BJ (cell line): ENCODE measurements at places on chromosomes 11 and 22. TPM values are rescaled to one million over a fixed set of nuclear protein-coding genes. Genes with fewer than 3 reads are reported as not detected.

GRCh38 chr11:93895106-93895862 lies 44.9 kb upstream of the VSTM5 start:
- DNase-seq, result peak; percentile 53

DNA sequence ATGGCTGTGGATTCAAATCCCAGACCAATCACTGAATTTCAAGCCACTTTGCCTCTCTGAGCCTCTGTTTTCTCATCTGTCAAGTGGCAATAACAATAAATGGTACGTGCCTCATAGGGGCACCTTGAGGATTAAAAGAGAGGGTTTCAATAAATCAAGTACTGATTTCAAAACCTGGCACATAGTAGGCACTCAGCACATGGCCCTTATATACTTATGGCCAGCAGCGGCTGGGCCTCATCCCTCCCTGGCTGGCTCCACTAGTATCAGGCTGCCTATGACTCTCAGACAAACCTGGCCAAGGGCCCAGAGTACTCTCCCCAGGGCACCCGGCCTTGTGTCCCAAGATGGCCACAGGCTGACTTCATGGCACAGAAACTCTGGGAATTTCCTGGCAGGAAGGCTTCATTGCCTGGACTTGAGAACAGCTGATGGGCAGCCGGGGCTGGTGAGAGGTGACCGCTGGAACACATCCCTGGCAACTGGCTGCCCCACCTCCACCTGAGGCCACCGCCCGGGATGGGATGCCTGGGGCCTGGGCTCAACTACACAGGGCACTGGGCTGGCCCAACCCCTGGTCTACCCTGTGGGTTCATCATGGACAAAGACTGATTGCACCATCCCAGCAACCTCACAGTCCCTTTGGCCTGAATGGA lies 3.4 kb downstream of the FADS3 start:
- DNase-seq, result peak; percentile 72

- no peak for DNase-seq
Observed at GRCh38 chr11:44270403-44271273, 39.3 kb downstream of the ALX4 start.

DNA sequence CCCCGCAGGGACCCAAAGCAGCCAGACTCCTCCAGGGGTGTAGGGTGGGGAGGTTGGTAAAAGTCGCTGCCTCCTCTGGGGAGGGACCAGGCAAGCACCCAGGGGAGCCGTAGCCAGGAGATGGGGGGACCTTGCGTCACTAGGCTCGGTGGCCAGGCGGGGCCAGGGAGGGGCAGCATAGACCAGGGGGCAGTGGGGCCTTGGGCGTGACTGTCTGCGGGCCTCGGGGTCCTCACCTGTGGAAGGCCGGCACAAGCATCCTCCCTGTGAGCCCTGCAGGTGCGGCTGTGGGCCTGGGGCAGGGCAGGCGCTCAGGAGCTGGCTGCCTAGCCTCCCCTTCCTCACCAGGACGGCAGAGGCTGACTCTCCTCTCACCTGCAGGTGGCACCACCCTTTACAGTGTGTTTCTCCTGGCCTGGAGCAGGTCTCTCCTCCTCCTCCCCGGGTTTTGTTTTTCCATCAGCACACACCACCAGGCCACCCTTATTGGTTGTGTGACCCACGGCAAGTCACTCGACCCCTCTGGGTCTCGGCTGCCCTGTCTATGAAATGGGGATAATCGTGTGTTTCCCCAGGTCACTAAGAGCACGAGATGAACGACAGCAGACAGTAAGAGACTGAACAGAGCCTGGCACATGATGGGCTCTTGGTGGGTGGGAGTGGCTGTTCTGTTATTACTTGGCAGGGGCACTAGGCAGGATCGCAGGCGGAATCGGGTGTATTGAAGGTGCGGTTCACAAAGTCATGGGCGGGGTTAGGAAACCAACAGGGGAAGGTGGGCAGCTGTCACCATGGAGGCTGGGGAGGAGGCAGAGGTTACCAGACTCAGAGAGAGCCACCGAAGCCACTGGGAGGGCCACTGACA lies 52.7 kb downstream of the FLRT1 start:
- DNase-seq, result no peak

DNA sequence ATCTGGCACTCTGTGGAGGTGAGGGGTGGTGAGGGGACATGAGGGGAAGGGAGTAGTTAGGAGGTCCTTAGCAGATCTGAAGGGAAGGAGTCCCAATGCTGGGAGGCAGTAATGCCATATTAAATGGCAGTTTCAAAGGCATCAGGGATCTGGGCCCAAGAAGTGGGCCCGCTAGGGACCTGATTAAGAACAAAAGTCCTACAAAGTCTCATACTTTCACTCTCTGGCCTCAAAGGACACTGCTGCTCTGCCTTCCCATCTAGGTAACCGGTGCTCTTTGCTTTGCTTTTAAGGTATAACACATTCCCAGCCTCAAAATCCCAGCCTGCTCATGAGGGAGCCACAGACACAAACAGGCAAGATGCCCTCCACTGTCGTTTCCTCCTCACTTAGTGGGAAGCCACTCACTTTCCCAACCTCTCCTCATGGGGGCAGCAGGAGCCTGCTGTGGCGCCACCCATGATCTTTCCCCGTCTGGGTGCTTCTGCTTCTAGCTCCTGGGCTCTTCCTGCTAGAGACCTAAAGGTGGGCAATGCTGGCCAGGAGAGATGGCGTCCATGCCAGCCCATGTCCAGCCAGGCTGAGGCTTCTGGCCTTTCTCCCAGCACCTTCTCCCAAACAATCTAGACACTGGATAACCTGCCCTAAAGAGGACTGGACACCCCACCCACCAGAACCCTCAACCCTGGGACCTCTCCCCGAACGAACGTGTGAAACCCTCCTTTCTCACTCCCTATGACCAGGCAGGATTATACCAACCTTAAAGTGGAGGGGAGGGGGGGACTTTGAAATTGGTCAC lies 68.3 kb downstream of the PLEKHA7 start:
- DNase-seq, result no peak

DNA sequence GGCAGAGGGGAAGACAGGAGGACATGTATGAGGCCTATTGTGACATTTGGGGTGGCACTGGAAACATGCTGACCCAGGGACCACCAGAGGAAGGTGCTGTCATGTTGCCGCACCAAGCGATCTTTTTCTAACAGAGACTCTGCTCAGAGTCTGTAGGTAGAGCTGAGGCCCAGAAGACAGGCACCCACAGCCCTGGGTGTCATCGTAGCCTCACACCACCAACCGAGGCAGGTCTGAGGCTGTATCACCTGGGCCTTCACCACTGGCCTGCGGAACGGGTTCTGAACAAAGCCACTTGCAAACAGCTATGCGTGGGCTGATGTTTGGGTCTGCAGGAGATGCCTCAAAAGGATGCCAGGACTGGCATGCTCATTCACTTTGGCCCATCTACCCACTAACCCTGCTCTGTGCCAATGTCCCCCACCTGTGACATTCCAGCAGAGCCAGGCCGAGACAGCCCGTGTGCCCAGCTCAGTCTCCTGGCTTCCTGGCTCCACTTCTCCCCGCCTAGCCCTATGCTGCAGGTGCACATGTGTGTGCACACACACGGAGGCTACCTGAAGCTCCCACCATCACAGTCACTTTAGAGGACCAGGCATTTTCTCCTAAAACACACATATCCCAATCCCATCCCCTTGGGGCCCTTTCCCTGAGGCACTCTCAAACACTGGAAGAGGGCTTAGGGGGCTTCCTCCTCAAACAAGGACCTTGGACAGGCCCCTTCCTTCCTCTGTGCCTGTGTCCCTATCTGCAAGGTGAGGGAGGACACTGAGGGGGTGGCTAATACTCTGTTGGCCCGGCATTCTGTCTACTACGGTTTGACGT lies 3.6 kb downstream of the TRIM29 start:
- DNase-seq, result no peak

DNA sequence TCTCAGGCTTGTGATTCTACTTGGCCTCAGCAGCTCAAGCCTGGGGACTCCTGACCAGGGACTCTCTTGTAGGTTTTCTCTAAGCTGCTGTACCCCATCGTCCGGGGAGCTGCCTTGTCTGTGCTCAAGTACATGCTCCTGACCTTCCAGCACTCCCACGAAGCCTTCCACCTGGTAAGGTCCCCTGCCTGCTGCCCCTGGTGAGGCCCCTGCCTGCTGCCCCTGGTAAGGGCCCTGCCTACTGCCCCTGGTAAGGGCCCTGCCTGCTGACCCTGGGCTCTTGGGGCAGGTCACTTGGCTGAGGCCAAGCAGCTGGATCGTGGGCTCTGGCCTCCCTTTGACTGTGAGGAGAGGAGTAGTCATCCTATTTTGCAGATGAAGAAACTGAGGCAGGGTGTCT lies 11.3 kb downstream of the USP35 start:
- DNase-seq, result no peak

DNA sequence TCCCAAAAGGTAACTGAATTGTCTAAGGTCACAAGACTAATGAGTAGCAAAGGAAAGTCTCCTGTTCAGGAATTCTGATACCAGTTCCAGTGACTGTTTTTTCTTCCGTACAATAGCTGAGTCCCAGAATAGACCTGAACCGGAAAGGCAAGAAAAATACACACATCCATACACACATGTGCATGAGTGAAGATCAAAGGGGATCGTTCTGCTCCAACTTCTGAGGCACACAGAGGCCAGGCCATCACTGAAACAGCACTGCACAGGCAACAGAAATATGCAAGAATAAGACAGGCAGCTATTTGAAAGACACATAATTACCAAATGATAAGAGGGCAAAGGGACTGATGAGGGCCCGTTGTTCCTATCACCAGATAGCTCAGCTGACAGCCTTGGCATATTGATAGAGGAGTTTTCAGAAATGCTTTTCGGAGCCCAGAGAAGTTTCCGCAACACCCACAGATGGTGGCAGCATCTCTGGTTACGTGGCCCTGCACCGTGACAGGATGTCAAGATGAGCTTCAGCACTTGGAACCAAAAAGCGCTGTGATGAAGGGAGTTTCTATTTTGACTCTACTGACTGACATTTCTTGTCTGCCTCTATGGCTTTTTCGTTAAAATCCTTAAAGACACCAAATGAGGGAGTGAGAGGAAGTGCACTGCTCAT lies 280.6 kb downstream of the LARGE1 start:
- no peak for DNase-seq

DNA sequence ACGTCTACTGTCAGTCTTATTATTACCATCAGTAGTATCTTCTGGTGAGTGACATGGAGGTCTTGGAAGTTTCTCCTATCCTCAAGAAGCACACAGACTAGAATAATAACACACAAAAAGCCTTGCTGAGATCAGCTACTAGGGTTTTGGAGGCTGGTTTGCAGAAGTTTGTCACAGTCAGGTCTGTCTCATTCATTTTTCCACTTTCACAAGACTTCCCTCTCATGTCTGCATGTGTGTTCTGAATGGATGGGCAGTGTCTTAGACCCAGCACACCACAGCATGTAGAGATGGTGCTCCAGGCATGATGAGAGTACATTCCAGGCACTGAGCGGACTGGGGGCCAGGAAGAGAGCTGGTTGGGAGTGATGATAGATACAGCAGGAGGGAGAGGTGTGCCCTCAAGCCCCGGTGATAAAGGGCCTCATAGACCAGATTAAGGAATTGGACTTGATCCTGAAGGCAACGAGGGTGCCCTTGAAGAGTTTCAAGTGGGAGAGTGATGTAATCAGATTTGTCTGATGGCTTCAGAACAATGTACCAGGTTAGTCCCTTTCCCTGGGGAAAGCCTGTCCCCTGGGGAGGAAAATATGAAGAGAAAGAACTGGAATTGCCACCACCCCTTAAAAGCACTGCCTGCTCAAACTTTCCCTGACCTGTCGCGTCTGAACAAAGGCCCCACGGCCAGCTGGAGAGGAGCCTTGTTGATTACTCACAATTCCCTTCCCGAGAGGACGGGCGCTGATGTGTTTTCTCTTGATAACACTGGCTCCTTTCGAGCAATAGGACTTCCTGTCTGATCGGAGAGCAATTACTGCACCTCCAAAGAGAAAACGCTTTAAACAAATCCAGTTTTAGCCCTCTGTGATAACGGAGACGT lies 45.1 kb upstream of the LMO2 start:
- DNase-seq, result no peak

- no peak for DNase-seq
Observed at GRCh38 chr22:48734359-48734758, 1093.3 kb downstream of the BRD1 start.

- DNase-seq, result no peak
Observed at GRCh38 chr11:3164552-3165151, 458 bp downstream of the OSBPL5 start.

- DNase-seq, result no peak
Observed at GRCh38 chr11:32643526-32643925, 59.9 kb downstream of the EIF3M start.

- DNase-seq, result no peak
Observed at GRCh38 chr22:47736186-47737034, 974.0 kb downstream of the TBC1D22A start.

GRCh38 chr11:100612766-100613165 lies 74.3 kb upstream of the ARHGAP42 start:
- DNase-seq, result no peak

- DNase-seq, result peak; percentile 42
Observed at GRCh38 chr11:121722431-121723245, 269.9 kb upstream of the SORL1-AS1 start.

- DNase-seq, result no peak
Observed at GRCh38 chr11:64206457-64207255, at the start of gene FERMT3. FERMT3 (plus strand) TSS chr11:64206721; CDS start chr11:64207365, 644 bp downstream.

DNA sequence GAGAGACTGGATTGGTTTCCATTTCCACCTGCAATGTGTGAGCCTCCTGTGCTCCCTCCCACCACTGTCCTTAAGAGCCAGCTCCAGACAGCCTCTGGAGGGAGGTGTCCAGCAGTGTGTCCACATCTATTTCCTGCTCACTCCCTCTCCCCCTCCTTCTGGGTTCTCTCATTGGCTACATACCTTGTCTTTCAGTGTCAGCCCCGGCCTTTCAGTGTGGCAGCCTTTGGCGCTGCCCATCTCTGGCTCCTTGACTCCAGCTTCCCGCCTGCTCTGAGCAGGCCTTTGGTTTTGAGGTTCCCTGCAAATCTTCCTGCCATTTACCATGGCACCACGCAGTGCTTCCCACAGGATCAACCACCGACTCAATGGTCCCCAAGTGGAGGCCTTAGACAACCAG lies 19.0 kb upstream of the PTPRJ start:
- DNase-seq, result no peak

DNA sequence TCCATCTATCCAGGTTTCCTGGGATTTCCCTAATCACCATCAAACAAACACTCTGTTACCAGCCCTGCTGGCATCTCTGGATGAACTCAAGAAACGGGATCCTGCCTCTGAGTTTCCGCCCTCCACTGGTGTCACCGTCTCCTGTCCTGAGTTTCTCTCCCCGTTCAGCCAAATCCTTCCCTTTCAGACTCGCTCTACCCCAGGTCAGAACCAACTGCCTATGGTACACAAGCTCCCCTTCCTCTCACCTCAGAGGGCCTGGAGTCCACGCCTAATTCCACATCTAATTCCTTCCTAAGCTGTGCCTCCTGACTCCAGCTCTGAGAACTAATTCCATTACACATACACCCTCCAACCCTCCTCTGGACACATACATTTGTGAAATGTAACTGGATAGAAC lies 96.1 kb downstream of the SHANK2 start:
- DNase-seq, result no peak

- no peak for DNase-seq
Observed at GRCh38 chr11:36065436-36065835, 121.6 kb downstream of the LDLRAD3 start.

Gene AQP11
- 1.2 and 1.3 TPM in 2 replicates for polyA plus RNA-seq

Gene PHOX2A
- not detected in 2 replicates for polyA plus RNA-seq

Gene SMIM35
- not detected in 2 replicates for polyA plus RNA-seq

Gene MUC15
- polyA plus RNA-seq, result not detected in 2 replicates

Gene SLN
- not detected in 2 replicates for polyA plus RNA-seq

Gene MMP3
- polyA plus RNA-seq, result 59.4 and 121 TPM in 2 replicates

Gene GSTT2B
- 3.6 and 5.9 TPM in 2 replicates for polyA plus RNA-seq

Gene KCNK4
- 0.05 TPM in 1 of 2 replicates, not detected in the other for polyA plus RNA-seq
